ENCODE measurements at places on chromosomes 11 and 22.

DNA sequence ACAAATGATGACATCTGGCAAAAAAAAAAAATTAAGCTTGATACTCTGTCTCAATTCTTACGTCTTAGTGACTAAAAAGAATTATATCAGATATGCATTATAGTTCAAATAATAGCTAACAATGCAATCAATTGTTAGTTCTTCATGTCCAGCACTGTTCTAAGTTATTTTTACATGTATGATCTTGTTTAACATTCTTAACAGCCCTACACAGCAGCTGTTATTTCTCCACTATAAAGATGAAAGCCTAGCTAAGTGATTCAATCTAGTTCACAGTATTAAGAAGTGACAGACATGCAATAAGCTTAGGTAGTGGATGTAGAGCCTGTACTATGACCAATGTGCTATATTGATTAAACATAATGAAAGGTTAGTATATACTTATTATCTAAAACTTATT is 4.1 kb downstream of the ZNF214 start:
- DNase-seq: no peak

GRCh38 chr11:91305402-91305801 is 919.2 kb upstream of the FAT3 start:
- DNase-seq: no peak

- DNase-seq: no peak
Observed at GRCh38 chr22:17435375-17435774, 66.1 kb downstream of the CECR2 start.

DNA sequence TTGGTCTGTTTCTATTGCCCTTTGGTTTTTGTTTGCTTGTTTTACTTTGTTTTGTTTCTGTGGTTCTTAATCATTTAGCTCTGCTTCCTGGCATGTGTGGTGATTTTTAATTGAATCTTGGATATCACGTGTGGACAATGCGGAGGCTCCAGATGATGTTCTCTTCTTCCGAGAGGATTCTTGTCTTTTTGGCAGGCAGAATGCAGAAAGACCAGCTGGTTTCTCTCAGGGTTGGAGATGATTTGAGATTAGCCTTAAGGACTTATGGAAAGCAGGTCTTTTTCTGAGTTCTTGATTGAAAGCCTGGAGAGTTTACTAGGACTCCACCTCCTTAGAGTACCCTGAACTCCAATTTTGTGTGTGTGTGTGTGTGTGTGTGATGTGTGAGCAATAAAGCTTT is 21.0 kb upstream of the ANO1 start:
- no peak for DNase-seq

GRCh38 chr11:103923451-103923931 is 112.9 kb upstream of the DDI1 start:
- DNase-seq: no peak

DNA sequence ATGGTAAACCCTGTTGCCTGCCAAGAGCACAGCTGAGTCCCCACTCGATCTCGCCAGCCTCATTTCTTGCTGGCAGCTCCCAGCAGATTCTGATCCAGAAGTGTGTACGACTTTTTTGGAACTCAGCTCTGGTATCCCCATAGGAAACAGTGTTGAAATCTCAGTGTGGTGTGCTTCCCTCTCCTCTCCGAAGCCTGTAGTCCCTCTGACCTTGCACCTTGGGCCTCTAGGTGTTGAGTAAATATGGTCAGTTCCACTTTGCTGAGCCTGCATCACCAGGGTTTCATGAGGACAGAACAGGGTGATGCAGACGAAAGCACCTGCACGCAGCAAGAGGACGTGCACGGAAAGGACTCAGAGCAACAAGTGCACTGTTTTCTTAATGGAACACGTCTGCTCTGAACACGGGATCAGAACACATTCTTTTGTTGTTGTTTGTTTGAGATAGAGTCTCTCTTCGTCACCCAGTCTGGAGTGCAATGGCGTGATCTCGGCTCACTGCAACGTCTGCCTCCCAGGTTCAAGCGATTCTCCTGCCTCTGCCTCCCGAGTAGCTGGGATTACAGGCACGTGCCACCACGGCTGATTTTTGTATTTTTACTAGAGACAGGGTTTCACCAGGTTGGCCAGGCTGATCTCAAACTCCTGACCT is 3.8 kb upstream of the CPT1A start:
- DNase-seq: no peak

GRCh38 chr11:46309814-46310259 is 32.4 kb downstream of the CREB3L1 start:
- DNase-seq: no peak

DNA sequence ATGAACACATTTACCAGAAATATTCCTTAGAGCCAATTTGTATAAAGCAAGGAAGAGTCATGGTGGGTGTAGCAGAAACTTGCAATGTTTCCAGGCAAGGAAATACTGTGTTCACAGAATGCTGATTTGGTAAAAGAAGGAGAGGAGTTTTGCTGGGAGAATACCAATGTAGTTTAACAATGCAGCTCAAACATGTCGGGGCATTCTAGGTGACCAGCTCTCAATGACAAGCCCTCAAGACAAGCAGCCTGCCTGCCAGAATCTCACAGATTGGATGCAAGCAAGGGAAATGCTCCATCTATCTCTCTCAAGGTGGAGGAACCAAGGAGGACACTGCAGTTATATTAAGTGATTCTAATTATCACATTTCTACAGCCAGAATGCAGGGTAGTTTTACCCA is 190.4 kb downstream of the MAML2 start:
- DNase-seq: no peak

Data from cerebellar nuclear complex (tissue), 1 donor.